ENCODE measurements at places on chromosomes 5 and 9.

GRCh38 chr5:80406980-80407734 is 707 bp upstream of the ZFYVE16 start:
- peak; percentile 51 for DNase-seq

DNA sequence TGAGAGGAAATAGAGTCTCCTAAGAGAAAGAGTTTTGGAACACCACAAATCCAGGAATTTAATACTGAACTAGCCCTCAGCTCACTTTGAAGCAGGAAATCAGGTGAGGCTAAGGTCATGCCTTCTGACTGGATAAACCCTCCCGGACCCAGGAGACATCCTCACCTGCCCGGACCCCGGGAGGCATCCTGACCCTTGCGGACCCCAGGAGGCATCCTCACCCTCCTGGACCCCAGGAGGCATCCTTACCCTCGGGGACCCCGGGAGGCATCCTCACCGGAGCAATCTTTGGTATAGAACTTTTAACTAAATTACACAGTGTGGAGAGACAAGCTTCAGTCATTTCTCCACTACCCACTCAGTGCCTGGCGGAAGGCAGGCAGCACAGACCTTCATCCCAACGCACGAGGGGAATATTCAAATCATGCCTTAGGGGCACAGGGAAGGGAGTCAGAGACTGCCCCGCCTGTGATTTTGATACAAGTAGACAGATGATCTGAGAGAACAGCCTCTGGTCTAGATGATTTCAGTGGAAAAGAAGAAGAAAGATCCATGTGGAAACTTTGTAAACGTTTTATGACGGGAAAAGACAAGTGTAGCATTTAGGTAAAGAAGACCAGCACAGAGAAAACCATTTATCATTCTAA is 21.3 kb downstream of the STXBP1 start:
- DNase-seq = no peak

DNA sequence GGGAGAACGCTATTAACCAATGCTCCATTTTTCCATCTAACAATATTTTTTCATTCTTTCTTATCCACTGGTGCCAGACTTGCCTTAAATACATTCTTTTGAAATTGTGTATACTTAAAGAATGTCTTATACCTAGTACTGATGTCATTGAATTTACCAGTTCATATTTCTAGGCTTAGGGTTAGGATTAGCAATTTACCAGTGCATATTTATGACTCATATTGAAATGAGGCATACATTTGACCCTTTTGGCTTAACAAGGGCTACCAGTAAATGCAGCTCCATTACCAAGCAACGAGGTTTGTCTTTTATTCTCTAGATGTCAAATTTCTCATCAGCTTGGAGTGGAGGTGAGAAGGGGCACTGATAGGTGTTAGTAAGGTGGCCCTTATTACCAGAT is 89.5 kb downstream of the CDH9 start:
- DNase-seq = no peak

DNA sequence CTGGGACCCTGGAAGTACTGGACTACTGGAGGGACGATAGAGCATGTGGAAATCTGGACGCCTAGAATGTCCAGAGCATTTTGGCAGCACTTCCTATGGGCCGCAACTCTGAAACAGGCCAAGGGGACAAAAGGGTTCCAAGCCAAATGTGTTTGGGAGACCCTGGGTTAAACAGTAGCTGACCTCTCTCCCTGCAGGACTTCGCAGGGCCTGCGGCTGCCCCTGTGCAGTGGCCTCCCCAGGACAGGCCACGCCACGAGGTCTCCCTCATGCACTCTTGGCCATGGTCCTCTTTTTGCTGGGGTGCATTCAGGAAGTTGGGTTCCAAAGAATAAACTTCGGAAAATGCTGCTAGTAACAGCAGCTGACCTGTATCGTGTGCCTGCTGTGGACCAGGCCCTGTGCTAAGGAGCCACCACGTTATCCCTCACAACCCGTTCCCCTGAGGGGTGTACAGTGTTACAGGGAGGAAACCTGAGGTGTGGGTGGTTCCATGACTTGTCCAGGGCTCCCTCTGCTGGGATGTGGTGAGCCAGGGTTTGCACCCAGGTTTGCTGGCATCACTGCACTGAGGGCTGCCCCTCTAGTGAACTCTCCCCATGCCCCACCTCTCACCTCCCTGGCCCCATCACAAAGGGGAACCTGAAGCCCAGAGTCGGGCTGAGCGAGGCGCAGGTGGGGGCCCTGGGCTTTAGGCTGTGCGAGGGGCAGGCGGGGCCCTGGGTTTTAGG is 79.4 kb downstream of the AMBP start:
- DNase-seq = no peak

GRCh38 chr5:179865491-179866240 is 7.0 kb upstream of the MRNIP start:
- DNase-seq = no peak

DNA sequence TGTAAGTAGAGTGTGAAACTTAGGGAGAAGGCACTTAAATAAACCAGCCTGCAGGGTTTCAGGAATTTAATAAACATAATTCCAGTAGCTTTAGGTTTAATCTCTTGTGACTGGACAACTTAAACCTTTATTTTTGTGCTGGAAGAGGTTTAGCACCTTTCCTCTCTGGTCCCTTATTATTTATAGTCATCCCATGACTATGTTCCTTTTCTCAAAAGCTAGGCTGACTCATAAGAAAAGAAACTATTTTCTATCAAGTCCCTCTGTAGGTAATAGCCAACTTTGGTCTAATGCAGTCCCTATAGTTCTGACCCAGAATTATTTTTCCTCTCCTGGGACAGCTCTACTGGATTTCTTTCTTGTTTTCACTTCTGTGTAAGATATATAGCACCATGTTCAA is 588.9 kb downstream of the NR2F1-AS1 start:
- no peak for DNase-seq

DNA sequence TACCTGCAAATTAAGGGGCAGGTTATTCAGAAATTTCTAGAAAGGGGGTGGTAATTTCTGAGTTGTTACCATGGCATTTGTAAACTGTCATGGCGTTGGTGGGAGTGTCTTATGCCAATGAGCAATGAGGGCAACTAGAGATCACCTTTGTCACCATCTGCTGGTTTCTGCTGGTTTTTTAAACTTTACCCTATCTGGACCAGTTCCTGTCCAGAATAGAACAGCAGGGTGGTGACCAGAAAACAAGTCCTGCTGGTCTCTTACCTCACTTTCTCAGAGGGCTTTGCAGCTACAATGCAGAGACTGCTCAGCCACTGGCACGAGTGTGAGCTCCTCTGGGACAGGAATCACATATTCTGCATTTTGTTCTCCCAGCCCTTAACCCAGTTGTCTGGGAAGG is 51.4 kb downstream of the FAM114A2 start:
- DNase-seq = no peak

GRCh38 chr5:83937837-83938236 is 217.2 kb upstream of the HAPLN1 start:
- DNase-seq = no peak

DNA sequence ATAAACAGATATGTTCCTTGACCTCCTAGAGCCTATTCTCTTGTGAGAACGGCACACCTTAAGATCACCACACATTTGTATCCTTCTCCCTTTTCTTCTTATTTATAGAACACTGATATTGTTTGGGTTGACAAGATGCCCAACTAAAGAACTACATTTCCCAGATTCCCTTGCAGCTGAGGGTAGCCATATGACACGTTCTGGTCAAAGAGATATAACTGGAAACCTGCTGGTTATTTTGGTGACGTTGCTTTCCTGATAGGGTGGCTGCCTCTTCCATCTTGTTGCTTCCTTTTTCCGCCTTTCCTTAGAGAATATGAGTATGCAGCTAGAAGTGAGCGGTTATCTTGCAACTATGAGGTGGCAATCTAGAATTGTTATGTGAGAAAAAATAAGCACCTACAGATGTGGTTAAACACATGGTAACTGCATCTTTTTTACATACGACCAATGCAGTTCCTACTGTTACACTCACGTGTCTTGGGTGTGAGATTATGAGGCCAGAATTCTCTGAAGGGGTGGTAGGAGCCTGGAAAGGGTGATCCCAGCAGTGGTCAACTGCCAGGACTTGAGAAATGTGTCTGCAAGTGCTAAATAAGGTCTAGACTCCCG is 72.9 kb downstream of the SEC61B start:
- no peak for DNase-seq

- DNase-seq = no peak
Measured at GRCh38 chr5:169964246-169964645, 16.0 kb downstream of the INSYN2B start.
